ENCODE measurements at places on chromosomes 7 and 10.
A peak's percentile ranks its signal among the peaks of the same experiment; 100 is the strongest.

DNA sequence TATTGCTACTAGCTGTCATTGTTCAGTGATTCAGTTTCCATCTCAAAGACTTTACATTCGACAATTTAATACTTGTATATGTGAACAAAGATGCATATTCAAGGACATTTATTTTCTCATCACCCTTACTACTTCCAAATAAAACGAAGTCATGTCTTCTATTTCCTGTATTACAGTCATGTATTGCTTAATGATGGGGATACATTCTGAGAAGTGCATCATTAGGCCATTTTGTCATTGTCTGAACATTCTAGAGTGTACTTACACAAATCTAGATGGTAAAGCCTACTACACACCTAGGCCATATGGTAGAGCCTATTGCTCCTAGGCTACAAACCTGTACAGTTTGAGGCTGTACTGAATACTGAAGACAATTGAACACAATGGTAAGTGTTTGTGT is 6.5 kb downstream of the C10orf95 start:
- no peak for DNase-seq

DNA sequence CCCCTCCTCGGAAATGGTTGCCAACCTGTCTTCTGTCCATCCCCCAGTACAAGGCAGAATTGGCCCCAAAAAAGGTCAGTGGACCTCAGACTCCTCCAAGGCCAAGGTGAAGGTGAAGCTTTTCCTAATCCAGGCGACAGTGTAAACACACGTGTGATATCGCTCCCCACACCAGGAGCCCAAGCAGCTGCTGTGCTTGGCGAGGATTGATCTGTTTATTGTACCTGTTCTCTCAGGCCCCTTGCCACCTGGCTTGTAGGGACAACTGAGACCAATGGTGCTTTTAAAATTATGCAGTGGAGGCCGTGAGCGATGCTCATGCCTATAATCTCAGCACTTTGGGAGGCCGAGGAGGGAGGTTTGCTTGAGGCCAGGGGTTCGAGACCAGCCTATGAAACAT is 66.1 kb upstream of the GTF2IRD1 start:
- DNase-seq: no peak

DNA sequence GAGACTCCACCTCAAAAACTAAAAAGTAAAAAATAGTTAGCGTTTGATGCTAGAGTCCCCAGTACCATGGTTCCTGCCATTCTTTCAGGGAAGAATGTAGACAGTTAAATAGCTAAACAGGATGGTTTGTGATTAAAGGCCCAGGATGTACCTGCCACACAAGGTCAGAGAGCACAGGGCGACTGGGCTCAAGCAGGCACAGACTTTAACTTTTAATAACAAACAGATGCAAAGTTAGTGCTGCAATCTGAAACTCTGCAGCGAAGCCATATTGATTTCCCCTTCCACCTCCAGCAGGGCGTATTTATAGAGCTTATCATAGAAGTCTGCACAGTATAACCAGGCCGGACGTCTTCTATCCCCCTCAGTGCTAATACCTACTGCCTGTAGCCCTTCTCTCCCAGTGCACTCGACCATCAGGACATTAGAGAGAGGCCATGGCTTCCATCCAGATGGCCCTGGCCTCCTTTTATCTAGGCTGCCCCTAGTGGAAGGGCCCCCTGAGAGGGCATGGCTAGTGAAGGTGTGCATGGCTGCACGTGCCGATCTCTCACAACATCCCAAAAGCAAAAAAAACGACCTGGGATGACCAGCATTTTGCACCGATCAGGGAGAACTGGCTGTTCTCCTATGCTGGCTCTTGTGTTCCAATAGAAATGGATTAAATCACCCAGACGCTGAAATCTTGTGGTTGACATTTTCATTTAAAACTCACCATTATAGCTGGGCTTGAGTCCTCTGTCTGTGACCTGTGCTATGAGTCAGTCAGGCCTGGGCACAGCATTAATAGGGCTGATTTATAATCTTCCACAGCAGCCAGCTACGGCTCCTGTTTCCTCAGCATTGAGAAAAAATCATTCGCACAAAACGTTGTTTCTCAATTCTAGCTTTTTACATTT is 7.6 kb upstream of the BAG3 start:
- no peak for DNase-seq

DNA sequence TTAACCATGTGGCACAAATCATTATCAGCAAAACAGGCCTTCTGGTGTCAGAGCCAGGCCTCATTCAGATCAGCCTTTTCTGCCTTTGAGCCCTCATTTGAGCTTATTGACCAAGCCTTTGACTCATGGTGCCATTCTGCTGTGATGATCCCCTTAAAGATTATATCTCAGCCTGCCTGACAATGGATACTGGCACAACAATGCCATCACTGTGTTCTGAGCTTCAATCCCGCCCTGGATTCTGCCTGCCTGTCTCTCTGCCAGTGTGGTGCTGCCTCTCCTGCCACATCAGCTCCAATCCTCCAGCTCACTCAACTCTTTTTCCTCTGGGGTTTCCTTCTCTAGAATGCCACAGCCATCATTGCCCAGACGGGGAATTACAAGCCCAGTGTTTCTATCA is 52.6 kb downstream of the SRI start:
- DNase-seq: no peak

- no peak for DNase-seq
These were observed 823.8 kb downstream of the PCDH15 start for GRCh38 chr10:53977267-53977666.

DNA sequence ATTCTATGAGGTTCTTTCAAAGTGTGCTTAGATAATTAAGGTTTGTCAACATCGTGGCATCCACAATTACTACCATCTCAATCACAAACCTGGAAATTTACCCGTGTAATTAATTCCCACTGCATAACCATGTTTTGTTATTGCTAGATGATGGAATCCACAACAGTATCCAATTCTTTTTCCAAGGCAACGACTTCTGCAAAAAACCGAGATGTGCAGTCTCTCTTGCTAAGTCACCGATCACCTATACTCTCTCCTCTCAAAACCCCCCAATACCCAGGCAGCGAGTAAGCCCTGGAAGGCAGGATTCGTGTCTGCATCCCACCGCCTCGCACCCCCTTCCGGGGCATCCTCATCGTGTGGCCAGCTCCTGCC is 678 bp upstream of the EIF4H start:
- no peak for DNase-seq

DNA sequence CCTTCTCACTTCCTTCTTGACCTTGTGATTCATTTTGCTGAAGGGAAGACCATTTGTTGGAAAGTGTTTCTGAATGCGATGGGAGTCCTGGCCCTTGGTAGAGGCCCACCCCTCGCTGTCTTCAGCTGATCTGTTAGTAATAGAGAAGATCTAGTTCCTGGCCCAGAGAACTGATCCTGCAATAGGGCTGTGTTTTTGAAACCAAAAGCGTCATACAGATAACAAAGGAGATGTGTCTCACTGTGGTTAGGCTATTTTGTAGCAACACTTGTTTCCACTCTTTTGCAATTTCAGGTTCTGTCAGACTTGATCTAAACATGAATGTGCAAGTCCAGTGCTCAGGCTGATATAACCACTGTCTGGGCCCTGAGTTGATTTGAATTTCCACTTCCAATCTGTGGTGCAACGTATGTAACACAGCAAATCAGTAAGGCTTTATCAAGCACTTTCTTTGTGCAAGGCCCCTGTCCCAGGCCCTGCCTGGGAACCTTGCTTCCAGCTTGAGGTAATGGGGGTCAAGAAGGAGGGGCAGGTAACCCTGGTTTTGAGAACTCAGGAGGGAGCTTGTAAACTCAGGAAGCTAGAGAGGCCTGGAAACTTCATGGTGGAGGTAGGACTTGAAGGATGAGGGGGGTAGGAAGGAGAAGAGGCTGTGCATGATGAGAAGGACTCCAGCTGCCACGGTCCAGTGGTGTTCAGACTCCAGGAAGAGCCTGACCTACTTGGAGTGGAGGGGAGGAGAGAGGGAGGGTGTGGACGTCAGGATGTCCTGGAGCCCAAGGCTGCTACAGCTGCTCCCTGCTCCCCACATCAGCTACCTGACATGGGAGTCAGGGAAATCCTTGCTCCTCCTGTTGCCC is 42.2 kb upstream of the SRGN start:
- peak; percentile 31 for DNase-seq

GRCh38 chr10:13969118-13969791 is 361.5 kb downstream of the FRMD4A start:
- DNase-seq: no peak

- DNase-seq: no peak
These were observed 26.5 kb upstream of the CNTNAP2 start for GRCh38 chr7:146090023-146090645.

DNA sequence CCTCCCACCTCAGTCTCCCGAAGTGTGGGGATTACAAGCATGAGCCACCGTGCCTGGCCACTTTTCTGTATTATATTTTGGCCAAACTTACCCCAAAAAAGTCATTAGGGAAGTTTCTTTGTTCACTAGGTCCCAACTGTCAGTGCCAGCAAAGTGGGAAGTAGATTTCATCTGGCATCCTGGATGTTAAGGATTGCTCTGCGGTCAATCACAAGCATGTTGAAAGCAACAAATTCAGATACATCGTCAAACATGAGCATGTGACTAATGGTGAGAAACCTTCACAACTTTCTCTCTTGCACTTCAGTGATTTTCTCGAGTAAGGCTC is 14.3 kb upstream of the LRRC17 start:
- DNase-seq: no peak

DNA sequence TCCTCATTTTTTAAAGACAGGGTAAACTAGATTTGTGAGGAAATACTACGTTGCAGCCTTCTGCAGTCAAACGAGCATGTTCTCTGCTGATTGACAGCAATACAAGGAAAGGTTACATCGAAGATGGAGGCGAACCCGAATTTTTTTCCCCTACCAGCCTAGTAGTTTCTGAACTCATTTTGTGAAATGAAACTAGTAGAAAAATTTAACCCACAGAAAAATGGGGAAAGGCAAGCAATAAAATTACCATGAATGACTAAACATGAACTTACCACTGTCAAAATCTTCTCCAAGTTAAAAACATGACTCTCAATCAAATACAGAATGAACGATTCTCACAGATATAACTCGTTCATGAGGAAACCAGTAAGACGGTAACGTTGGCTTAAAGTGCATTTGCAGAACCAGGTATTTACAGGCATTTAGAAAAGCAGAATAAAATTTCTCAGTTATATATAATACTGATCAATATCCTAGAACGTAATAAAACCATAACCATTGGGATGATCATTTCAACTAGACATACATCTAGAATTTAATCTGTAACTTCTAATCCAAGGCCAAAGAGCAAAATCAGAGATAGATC is 73.9 kb downstream of the CELF2 start:
- DNase-seq: no peak

GRCh38 chr7:117774943-117775342 is 98.3 kb downstream of the CTTNBP2 start:
- DNase-seq: no peak

Measured in activated CD4-positive, alpha-beta T cell treated with anti-CD3 and anti-CD28 coated beads, Interleukin-2, amount 50 U/mL, for 1 hour (primary cell).